IMR-90 (cell line): ENCODE measurements at places on chromosomes 4 and X. TPM values are rescaled to one million over a fixed set of nuclear protein-coding genes. Genes with fewer than 3 reads are reported as not detected.

GRCh38 chr4:10730019-10730418, 45.5 kb upstream of the CLNK start:
- no peaks in the 10 kb centered on the region for H3K36me3 ChIP-seq
- H3K27me3 ChIP-seq = peaks cover 2% of the 10 kb centered on the region
- H3K4me3 ChIP-seq = no peak overlapping the region
- no peaks in the 10 kb centered on the region for H3K4me1 ChIP-seq
- no peak for DNase-seq
- no peak overlapping the region for H3K27ac ChIP-seq

RBMXL3 gene
- total RNA-seq = not detected in 2 replicates

H2AZ1 gene
- total RNA-seq = 938 and 1,129 TPM in 2 replicates

OPHN1 gene
- 12.5 and 13.1 TPM in 2 replicates for total RNA-seq

DNA sequence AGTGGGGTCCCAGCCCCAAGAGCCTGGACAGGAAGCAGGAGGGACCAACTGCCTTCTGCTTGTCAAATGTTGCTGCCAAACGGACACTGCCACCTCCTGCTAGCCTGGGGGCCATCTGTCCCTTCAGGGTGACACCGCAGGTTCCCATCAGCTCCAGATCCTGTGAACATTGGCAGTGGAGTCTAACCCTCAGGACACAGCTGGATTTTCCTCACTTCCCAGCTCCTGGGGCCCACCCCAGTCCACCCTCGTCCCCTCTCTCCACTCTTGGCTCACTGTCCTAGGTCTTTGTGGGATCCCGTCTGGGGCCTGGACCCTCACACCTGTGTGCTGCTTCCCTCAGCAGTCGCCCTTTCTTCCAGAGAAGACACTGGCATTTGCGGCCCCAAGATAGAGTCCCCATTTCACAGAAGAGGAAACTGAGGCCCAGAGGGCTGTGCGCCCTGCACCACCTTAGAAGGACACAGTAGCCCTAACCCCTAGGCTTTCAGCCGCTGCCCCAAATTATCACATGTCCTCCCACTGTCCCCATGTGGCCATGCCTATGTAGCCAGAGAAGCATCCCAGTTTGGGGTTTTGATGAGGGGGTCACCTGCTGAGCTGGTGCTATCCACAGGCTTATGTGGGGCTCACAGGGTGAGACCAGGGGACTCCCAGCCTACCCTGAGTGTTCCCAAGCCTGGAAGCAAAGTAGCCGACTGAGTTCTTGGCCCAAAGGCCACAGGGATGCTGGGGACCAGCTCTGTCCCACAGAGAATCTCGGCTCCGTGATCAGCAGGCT, 20.1 kb downstream of the PPP2R2C start:
- peaks cover 9% of the 10 kb centered on the region; the same call in 1 of the 2 replicates for H3K27me3 ChIP-seq
- no peak overlapping the region for H3K4me3 ChIP-seq
- H3K27ac ChIP-seq = no peak overlapping the region
- DNase-seq = no peak

EVC gene
- total RNA-seq = 15.3 and 16.8 TPM in 2 replicates

DNA sequence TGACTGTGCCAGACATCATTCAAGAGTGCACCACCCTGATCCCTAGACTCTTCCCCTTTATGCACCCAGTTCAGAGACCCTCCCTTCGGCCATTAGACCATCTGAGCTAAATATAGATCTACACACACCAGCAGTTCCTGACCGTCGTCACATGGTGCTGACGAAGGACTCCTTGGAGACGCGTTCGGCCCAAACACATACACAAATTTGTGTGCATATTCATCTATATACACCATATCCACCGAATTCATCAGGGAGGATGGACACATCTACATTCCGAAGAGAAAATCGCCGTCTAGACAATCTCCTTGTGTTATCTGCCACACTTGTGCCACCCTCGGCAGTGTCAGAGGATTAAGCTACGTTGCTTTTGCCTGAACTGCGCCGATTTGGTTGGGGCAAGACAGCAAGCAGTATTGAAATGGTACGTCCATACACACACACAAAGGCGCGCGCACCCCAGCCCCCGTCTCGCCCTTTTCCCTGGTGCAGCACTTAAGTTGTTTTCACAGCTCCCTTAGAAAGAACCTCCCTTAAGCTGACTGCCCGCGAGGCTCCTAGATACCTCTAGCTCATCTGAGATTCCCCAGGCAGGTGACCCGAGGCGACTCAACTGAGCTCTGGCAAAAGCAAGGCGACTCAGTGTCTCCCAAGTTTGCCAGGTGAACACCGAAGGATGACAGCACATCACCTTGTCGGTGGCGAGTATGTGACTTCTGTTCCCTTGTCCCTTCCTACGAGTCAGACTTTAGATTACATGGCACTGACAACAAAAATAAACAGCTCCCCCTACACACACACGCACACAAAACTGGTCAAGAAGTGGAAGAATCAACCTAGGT, 1.0 kb downstream of the RASGEF1B start:
- H3K4me3 ChIP-seq = peak overlapping the region; percentile 77
- peaks cover 2% of the 10 kb centered on the region; the same call in 1 of the 2 replicates for H3K4me1 ChIP-seq
- peaks cover 27% of the 10 kb centered on the region for H3K27me3 ChIP-seq

- peaks cover 2% of the 10 kb centered on the region; the same call in 1 of the 2 replicates for H3K4me1 ChIP-seq
- no peak overlapping the region for H3K27ac ChIP-seq
- H3K27me3 ChIP-seq = no peaks in the 10 kb centered on the region
- DNase-seq = peak; percentile 14
- peaks cover 11% of the 10 kb centered on the region for H3K36me3 ChIP-seq
These were observed 45.2 kb upstream of the CLCN4 start for GRCh38 chrX:10111364-10112148.

UGT2B10 gene
- not detected in 2 replicates for total RNA-seq

- no peak overlapping the region for H3K4me3 ChIP-seq
- no peak overlapping the region for H3K27ac ChIP-seq
- peaks cover 8% of the 10 kb centered on the region for H3K4me1 ChIP-seq
- no peak for DNase-seq
- peaks cover 12% of the 10 kb centered on the region for H3K27me3 ChIP-seq
- H3K36me3 ChIP-seq = no peaks in the 10 kb centered on the region
These were observed 81.3 kb downstream of the ACOX3 start for GRCh38 chr4:8359193-8359592.

TMEM255A gene
- not detected in 2 replicates for total RNA-seq

DNA sequence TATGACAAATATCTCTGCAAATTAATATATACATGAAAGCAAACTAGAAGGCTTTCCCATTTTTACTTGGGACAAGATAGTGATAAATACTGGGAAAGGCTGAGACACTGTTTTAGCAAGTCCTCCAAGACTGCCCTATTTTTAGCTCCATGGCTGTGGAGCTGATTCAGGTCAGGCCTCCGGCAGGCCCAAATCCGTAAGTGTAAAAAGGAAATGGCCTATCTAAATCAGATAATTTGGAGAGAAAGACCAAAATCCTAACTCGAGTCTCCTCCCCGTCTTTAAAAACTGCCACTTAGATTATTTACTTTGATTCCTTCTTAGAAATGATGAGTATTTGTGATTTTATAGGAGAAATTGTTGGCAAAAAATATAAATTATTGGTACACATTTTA, 2.9 kb downstream of the OTUD4 start:
- DNase-seq = peak; percentile 52
- no peaks in the 10 kb centered on the region for H3K27me3 ChIP-seq
- peaks cover 4% of the 10 kb centered on the region for H3K36me3 ChIP-seq
- H3K27ac ChIP-seq = peak overlapping the region; percentile 58; the same call in 1 of the 2 replicates
- no peaks in the 10 kb centered on the region; the same call in 1 of the 2 replicates for H3K4me1 ChIP-seq
- H3K4me3 ChIP-seq = peak overlapping the region; percentile 77; the same call in 1 of the 2 replicates

APLN gene
- under 0.01 and 0.18 TPM in 2 replicates for total RNA-seq

DNA sequence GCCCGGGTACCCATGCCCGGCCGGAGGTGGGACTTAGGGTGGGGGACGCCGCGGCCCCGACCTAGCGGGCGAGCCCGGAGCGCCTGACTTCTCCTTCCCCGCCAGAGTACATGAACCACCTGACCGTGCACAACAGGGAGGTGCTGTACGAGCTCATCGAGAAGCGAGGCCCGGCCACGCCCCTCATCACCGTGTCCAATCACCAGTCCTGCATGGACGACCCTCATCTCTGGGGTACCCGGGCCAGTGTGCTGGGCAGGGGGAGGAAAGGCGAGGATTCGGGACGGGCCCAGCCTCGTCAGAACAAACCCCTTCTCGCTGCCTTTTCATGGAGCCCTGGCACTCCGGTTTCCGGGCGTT, 622 bp downstream of the TAFAZZIN start:
- no peaks in the 10 kb centered on the region for H3K27me3 ChIP-seq
- H3K36me3 ChIP-seq = peaks cover 5% of the 10 kb centered on the region
- H3K4me3 ChIP-seq = peak overlapping the region; percentile 94
- peak; percentile 26 for DNase-seq
- peak overlapping the region; percentile 73; the same call in 1 of the 2 replicates for H3K27ac ChIP-seq

DNA sequence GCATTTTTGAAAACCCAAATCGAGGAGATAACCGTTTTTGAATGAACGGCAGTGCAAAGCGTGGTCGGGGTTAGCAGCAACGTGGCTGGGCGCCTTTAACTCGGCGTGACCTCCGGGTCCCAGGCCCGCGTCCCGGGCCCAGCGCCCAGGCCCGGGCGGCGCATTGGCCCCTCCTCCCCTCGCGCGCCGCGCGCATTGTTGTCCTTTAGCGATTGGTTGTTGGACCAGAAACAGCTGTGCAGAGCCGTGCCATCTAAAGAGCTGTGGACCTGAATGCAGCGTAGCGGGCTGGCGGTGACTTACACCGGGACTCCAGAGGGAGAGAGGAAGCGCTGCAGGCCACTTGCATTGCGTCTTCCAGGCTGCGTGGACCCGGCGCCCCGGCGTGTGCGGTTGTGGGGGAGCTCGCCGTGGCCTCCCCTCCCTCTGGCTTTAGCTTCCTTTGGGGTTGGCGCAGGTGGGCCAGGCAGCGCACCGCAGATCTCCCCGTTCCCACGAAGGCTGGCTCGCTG, at the start of gene STOX2:
Gene STOX2 (plus strand): TSS at position 227 of the 512 bp plus-strand sequence. CDS start 1,484 bp downstream, outside the sequence.
- H3K27me3 ChIP-seq = peaks cover 16% of the 10 kb centered on the region
- DNase-seq = peak; percentile 55

DNA sequence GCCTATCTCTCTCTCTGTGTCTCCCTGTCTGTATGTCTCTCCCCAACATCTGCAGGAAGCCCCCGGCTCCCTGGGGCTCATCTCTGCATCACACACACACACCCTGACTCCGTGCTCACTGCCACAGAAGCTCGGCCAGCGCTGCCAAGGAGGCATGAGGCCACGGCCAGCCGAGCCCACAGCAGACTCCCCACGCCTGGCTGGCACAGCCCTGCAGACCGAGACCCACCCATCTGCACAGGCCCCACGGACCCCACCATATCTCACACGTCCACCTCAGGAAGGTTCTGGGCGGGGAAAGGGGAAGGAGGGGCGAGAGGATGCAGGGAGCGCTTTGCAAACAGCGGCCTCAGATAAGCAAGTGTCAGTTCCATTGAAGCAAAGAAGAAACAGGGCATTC, 28.5 kb upstream of the SLC25A6 start:
- peaks cover 69% of the 10 kb centered on the region for H3K36me3 ChIP-seq
- no peak for DNase-seq
- H3K4me1 ChIP-seq = no peaks in the 10 kb centered on the region
- no peak overlapping the region for H3K4me3 ChIP-seq
- no peaks in the 10 kb centered on the region for H3K27me3 ChIP-seq

GRCh38 chr4:183326853-183327252, 4.6 kb upstream of the CLDN24 start:
- no peak overlapping the region for H3K4me3 ChIP-seq
- DNase-seq = peak; percentile 40
- no peak overlapping the region for H3K27ac ChIP-seq
- H3K36me3 ChIP-seq = no peaks in the 10 kb centered on the region
- peaks cover 3% of the 10 kb centered on the region; the same call in 1 of the 2 replicates for H3K4me1 ChIP-seq

KIAA1210 gene
- total RNA-seq = not detected in 2 replicates

GRCh38 chr4:145828802-145829485, 109.7 kb downstream of the ZNF827 start:
- H3K27me3 ChIP-seq = no peaks in the 10 kb centered on the region
- H3K4me1 ChIP-seq = no peaks in the 10 kb centered on the region
- DNase-seq = no peak
- peaks cover 9% of the 10 kb centered on the region for H3K36me3 ChIP-seq

DNA sequence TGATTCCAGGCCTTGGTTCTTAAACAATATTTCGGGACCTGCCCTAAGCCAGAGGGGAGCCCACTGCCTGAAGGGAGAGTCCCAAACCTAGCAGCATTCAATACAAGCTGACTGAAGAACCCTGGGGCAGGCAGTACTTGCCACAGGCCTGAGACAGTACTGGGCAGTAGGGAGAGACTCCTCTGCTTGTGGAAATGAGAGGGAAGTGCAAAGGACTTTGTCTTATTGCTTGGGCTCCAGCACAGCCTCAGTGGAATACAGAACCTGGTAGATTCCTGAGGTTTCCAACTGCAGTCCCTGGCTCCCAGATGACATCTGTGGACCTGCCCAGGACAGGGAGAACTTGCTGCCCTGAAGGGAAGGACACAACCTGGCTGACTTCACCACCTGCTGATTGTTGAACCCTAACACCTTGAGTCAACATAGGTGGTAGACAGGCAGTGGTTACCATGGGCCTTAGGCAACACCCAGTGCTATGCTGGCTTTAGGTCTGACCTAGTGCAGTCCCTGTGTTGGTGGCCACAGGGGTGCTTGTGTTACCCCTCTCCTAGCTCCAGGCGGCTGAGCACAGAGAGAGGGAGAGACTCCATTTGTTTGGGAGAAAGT, 20.3 kb upstream of the ABCG2 start:
- H3K4me1 ChIP-seq = peaks cover 11% of the 10 kb centered on the region
- no peaks in the 10 kb centered on the region for H3K27me3 ChIP-seq
- peak overlapping the region; percentile 35 for H3K27ac ChIP-seq
- H3K36me3 ChIP-seq = no peaks in the 10 kb centered on the region
- H3K4me3 ChIP-seq = no peak overlapping the region
- no peak for DNase-seq

TBX22 gene
- not detected in 2 replicates for total RNA-seq

DNA sequence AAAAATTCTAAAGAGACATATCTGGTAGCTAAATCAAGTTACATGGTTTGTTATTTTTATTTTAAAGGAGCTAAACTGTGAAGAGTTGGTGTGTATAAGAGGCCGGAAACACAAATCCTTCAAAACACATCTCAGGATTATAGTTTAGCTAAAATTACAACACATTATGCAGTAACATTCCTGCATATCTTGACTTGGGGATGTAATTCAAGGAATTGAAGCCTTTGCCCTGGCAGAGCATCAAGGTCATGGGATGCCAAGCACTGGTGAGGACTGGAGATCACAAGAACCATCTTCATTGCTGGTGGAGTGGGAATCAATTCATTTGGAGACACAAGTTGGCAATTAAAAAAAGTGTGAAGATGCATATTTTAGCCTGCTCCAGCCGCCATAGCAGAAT, 86.8 kb upstream of the LSM6 start:
- peaks cover 1% of the 10 kb centered on the region for H3K27me3 ChIP-seq
- H3K27ac ChIP-seq = no peak overlapping the region
- DNase-seq = no peak
- no peaks in the 10 kb centered on the region for H3K4me1 ChIP-seq
- H3K36me3 ChIP-seq = no peaks in the 10 kb centered on the region

SSX1 gene
- not detected in 2 replicates for total RNA-seq
